ENCODE measurements at places on chromosomes 12 and 14.

- no peak for DNase-seq
These were observed 45.4 kb downstream of the AEBP2 start for GRCh38 chr12:19484738-19485137.

DNA sequence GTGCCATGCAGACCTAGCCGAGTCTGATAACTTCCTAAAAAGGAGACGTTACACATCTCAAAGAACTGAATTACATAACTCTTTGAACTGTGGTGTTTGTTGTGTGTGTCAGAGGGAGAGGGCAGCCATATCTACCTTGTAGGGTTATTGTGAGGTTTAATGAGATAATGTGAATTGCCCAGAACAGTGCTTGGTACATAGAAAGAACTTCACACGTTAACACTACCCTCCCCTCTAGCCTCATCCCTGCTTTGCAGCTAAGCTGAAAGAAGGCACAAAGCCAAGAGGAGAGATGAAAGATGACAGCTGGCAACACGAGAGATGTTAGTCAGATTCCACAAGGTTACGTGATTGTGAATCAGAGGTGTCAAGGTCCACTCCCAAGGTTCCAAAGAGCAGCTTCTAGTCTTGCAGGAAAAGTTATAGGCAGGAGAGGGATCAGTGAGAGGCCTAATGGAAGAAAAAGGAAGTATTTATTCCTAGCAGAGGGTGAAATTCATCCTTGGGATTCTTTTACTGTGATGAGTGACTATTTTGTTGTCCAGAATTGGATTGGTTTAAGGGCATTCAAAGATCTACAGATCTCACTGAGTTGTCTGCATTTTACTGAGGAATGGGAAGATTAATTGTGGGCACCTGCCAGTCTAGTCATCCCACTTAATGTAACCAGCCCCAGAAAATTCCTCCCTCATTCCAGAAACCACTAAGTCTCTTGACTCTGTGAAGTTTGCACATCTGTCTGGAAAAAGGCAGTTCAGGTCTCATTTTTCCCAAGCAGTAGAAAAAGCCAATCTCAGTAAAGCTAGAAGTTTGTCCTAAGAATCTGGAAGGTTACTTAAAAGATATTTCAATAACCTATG, 25.9 kb upstream of the WNK1 start:
- no peak for DNase-seq

DNA sequence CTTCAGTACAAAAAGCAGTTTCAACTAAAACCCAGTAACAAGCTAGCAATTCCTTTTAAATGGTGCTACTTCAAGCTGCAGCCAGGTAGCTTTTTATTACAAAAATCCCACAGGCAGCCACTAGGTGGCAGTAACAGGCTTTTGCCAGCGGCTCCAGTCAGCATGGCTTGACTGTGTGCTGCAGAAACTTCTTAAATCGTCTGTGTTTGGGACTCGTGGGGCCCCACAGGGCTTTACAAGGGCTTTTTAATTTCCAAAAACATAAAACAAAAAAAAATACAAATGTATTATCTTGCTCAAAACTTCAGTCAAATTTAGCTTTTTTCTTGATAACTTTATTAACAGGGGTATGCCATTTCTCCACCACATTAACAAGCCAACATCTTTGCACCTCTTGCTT, 3.6 kb upstream of the CLEC4E start:
- DNase-seq = no peak

GRCh38 chr12:29547151-29547632, 49.7 kb upstream of the OVCH1 start:
- no peak for DNase-seq

DNA sequence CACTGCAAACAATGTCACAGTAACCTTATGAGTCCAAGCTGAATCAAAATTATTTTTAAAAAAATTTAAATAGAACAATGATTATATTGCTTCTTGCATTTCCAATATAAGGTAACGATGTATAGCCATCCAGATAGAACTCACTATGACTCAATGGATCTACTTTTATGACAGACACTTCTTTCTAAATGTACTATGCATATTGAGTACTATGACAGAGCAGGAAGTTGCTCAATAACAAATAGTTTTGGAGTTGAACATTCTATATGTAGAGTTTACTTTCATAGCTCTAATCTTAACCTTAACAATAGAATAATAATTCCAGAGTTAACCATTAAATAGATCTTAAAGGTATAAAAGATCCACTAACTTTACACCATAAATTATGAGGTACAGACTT, 46.7 kb upstream of the ALG10B start:
- no peak for DNase-seq

- DNase-seq = peak; percentile 41
These were observed 165.1 kb downstream of the MON2 start for GRCh38 chr12:62631471-62632410.

GRCh38 chr14:23520899-23521533, 30.5 kb downstream of the ZFHX2 start:
- DNase-seq = no peak

- DNase-seq = no peak
These were observed 63.8 kb downstream of the PRKCH start for GRCh38 chr14:61385002-61385685.

- DNase-seq = no peak
These were observed 26.2 kb upstream of the PDE3A start for GRCh38 chr12:20342111-20342510.

DNA sequence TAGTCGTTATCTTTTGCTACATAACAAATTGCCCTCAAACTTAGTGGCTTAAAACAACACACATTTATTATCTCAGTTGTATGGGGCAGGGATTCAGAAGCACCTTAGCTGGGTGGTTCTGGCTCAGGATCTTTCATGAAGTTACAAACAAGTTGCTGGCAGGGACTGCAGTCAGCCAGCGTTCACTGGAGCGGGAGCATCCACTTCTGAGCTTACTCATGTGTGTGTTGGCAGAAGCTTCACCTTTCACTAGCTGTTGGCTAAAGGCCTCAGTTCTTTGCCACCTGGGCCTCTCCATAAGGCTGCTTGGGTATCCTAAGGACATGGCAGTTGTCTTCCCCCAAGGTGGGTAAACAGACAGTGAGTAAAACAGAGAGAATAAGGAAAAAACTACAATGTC, 365.7 kb downstream of the RPS29 start:
- no peak for DNase-seq

- no peak for DNase-seq
These were observed 46.3 kb downstream of the PTPRQ start for GRCh38 chr12:80490329-80490728.

DNA sequence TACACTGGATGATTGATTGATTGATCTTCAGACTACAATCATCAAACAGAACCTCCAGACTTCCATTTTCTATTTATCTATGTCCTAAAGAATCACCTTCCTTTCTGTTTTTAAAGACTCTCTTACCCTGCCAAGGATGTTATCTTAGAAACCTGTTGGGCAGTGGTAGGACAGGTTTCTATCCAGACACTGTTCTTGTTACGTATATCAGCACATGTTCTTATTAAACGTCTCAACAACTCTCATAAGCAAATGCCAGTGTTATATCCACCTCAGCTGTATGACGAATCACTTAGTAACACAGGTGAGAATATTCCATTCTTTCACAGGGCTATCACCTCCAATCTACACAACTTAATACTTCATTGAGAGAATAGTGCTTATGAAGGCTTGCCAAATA, 40.2 kb upstream of the RPL10L start:
- DNase-seq = no peak

GRCh38 chr14:55238019-55238680, 33.1 kb upstream of the FBXO34 start:
- DNase-seq = no peak

DNA sequence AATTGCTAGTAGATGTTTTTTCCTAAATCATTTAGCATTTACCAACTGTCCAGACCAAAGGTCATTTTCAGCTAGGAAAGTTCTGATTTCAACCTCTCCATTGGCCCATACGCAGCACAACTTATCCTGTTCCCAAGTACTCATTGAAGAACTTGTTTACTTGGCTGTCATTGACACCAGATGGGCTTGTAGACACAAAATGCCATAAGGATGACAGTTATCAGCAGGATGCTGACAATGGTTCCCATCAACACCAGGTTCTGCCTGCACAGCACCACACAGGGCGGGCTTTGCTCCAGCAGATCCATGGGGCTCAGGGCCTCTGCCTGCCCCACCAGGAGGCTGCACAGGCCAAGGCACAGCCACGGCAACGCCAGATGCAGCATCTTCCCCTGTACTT, 36.5 kb upstream of the TMPRSS12 start:
- DNase-seq = no peak

DNA sequence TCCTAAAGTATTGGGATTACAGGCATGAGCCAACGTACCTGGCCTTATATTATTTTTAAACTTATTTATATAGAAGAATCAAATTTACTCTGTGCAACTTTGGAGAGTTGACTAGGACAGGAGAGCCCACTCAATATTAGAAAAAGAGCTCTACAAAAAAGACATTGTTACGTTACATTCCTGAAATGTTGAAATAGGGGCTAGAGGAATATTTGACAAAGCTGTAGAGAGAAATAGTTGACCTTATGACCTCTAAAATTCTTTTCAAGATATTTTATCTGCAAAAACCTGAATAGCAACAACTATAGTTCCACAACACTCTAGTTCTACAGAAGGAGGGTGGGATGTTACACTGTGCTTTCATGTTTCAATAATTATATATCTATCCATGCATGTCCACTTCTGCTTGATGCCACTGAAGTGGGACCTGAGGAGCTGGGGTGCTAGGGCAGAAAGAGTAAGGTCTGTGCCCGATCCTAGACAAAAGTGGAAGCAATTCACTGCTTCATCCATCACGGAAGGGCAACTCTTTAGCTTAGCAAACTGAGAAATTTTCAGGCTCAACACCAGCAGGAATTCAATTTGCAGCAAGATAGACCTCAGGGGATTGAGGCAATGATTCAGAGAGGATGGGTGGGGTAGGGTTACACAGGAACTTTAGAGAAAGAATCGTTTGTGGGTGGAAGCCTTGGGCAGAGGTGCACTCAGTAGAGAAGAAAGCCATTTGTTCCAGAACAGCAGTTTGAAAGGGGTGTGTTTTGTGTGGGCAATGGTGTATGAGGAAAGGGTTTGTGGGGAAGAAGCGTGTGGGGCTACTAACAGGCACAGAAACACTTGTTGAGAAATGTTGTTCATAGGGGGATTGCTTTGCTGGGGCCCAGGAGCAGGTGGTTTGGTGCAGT, 16.0 kb upstream of the RNASE10 start:
- DNase-seq = no peak

GRCh38 chr12:16492240-16492639, 113.7 kb downstream of the LMO3 start:
- no peak for DNase-seq

DNA sequence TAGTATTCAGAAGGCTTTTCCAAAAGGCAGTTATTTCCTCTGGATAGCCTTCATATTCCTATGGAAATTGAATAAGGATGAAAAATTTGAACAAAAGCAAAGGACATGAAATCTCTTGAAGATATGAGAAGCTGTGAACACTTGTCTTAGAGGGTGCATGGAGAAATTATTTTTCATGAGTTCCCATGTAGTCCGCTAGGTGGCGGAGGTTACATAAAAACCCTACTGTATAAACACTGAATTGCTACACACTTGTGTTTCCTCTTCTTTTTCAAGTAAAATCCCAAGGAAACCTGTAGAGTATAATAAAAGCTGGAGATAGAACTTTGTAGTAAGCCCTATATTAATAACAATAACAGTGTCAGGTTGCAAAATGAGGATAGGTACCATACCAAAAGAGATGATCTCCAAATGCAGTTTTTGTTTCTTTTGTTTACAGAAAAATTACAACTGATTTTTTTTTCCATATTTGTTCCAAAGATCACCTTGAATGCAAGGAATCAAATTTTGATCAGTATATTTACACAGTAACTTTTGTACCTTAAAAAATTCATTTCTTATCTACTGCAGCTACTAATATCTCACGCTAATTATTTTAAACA, 37.8 kb upstream of the OR4E1 start:
- no peak for DNase-seq

DNA sequence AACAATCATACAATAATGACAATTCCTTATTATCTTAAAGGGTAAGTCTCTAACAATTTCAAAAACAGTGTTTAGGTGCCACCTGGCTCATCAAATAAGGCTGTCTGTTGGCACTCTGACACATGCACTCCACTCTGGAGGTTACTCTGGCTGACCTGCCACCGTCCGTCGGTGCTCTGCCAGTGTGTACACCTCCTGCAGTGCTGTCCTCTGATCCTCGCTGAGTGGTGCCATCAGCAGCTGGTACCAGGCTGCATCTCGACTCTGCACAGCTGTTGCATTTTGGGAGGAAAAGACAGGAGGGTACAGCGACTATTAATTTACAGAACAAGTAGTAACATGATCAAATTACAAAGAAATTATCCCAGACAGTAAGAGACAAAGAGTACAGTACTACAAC, 63.9 kb downstream of the IPO8 start:
- DNase-seq = no peak

DNA sequence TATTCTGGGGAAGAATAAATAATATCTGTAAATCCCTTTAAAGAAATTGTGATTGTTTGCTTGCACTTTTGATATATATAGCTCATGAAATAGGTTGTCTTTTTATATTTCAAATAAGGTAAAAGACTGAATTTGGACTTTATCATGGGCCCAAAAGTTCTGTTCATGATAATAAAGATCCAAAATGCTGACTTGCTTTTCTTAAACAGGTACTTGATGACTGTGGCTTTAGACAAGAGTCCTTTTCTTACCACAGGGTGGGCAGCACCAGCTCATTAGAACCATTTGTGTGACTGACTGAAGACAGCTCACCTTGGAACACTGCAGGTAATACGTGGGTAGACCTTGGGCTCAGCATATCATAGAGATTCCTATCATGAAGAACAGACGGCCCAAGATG, 432.6 kb downstream of the ETNK1 start:
- DNase-seq = no peak

- no peak for DNase-seq
These were observed 39.9 kb downstream of the PPP4R3A start for GRCh38 chr14:91470216-91470615.

DNA sequence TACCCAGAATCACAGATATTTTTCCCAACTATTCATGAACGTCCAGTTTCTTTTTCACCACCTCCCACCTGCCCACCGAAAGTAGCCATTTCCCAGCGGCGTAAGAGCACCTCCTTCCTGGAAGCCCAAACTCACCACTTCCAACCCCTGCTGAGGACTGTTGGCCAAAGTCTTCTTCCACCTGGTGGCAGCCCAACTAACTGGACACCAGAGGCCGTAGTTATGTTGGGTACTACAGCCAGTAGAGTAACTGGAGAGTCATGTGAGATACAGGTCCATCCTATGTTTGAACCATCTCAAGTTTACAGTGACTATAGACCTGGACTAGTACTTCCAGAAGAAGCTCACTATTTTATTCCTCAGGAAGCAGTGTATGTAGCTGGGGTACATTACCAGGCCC, 81.6 kb downstream of the RAD52 start:
- DNase-seq = no peak

DNA sequence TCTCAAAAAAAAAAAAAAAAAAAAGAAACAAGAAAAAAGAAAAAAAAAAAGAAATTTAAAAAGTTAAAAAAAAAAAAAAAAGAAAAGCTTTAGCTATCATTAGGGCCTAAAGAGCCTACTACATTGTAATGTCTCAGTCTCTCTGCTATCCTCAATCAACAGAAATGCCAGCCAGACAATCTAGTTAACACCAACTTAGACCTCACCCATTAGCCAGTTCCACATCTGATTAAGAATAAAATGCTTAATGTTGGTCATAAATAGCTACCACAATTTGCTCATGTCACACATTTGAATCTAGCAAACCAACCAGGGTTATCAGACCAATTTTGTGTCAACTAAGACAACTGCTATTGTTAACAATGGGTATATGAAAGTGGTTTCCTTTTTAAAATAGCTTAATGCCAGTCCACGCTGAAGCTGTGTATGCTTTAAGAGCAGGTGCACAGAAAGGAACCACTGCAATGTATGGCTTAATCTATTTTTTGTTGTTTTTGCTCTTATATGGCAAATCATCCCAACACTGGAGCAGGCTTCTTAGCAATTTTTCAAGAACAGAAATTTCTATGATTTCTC, 45.5 kb upstream of the SELPLG start:
- DNase-seq = no peak

All from DMS79 (cell line).